SHP77 (cell line): ENCODE measurements at places on chromosomes 12 and 14.

- DNase-seq, result no peak
Measured at GRCh38 chr12:93000026-93000425, 70.9 kb upstream of the EEA1 start.

GRCh38 chr14:65832431-65833266 lies 420.1 kb downstream of the FUT8 start:
- no peak for DNase-seq

- DNase-seq, result no peak
Measured at GRCh38 chr12:53795927-53796326, 44.1 kb upstream of the CISTR start.

DNA sequence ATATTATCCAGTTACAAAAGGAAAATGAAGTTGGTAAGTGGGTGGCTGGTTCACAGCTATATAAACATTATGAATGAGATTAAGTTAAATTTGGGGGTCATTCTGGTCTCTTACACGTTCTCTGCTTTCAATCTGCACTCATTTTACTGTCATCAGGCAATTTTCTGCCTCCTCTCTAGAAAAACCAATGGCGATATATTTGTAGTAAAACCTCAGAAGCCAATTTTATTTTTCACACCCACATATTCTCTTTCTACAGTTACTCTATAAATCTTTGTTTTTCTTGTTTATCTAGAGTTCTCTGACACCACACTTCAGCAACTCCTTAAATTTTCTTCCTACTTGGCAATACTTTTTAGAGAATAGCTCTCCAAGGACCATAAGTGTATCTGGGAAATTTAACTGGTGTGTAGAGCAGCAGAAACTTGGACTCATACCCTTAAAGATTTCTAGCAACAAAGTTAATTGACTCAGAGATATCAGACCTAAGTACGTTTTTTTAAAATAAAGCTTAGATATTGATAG lies 926.9 kb downstream of the TMTC2 start:
- no peak for DNase-seq

DNA sequence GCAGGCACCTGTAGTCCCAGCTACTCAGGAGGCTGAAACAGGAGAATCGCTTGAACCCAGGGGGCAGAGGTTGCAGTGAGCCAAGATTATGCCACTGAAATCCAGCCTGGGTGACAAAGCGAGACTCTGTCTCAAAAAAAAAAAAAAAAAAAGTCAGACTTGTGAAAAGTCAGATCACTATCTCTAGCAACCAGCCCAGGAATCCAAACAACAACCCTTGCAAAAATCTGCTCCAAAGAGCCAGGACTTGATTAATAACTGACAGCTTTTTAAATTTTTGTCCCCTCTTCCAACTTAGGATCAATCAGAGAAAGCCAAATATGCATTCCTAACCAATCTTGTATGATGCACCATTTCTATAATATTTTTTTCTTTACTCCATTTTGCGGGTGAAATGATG lies 7.7 kb upstream of the NFATC4 start:
- no peak for DNase-seq

- DNase-seq, result no peak
Measured at GRCh38 chr12:69996241-69996640, 171.2 kb downstream of the MYRFL start.

DNA sequence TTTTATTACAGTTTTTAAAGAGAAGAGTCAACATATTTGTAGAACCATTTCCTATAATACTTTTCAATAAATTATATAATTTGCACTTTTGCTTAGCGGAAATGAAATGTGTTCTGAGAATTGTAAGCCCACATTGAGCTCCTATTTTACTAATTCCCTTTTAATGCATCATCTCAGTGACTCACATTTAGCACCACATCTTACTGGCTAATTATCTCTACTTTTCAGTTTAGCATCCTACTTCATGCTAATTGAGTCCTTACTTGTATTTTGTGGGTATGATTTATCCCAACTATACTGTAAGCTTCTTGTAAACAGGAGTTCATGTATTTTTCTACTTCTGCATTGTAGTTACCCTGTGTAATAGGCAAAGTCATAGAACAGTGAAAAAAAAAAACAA lies 67.5 kb downstream of the TMX1 start:
- DNase-seq, result no peak

DNA sequence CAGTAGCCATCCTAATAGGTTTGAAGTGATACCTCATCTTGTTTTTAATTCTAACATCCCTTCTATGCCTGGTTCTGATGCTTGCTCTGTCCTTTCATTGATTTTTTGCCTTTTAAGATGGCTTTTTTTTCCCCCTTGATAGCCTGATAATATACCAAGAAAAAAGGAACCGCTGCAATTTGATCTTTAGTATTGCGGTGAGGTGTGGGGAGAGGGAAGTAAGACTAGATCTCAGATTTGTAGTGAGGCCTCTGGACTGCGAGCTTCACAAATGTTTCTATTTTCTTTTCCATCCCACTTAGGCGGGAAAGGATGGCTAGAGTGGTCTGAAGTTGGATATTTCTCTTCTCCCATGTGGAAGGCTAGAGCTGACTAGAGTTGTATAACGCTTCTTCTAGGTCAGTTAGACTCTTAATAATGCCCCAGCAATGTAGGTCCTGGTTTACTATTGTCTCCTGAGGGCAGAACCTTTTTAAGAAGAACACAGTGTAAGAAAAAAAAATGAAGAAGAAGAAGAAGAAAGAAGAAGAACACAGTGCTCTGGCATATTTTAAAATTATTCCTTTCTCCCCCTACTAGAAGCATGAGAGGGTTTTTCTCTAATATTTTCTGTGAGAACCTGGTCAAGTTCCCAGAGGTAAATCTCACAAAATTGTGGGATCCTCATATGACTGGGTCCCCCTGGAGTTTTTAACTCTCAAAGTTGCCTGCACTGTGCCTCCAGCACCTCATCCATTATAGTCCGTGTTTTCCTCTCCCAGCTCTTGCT lies 11.9 kb upstream of the KLRB1 start:
- no peak for DNase-seq

DNA sequence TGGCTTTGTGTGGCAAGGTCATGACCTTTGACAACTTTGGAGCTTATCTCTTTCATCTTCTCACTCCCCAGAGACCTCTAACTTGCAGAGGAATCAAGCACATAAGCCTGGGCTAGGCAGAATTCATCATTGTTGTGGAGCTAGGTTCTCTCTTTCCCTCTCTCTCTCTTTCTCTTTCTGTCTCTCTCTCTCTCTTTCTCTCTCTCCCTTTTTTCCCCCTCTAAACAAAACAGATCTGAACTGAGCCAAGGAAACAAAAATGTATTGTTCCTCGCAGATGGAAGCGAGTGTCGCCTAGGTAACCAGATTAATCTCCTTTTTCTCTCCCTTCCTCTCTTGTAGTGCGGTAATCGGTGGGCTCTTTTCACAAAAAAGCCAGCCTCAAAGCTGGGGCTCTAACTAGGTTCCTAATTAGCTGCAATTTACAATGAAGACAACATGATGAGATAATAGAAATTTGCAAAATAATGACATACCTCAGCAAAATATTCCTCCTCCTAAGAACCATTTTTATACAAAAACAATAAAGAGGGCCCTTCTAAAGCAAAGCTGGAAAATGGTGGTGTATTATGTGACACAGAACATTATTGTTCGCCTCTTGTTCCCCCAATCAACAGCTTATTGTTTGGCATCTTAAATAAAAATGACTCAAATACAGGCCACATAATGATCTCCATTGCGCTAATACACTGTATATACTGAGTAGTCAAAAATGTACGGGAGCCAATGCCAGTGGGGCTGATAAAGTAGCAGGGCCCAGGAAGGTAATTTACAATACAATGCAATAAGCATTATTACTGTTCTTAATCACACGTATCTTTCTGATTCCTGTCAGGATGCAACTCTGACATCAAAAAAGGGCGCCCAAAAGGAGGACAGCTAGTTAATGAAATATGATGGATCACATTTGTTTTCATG lies 65.7 kb upstream of the SOX5 start:
- DNase-seq, result no peak

GRCh38 chr14:57834001-57834598 lies 31.8 kb downstream of the SLC35F4 start:
- no peak for DNase-seq

DNA sequence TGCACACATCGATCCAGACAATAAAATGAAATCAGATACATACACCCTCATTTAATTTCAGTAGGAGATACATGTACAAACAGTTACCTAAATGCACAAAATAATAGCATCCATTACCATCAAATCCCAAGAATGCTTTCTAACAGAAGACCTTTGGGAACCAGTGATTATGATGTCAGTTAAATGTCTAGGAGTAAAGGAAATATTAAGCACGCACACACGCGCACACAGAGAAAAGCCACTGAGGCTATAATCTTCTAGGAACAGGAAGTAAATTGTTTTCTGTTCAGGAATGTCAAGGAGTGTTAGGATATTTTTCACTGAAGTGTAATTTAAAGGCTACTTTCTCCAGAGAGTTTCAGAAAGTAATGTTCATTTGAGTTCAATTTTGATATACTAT lies 250.1 kb downstream of the MDGA2 start:
- DNase-seq, result no peak

GRCh38 chr14:84403585-84403984 lies 1126.4 kb upstream of the FLRT2 start:
- DNase-seq, result no peak

- DNase-seq, result no peak
Measured at GRCh38 chr12:26643532-26644315, 189.3 kb downstream of the ITPR2 start.

DNA sequence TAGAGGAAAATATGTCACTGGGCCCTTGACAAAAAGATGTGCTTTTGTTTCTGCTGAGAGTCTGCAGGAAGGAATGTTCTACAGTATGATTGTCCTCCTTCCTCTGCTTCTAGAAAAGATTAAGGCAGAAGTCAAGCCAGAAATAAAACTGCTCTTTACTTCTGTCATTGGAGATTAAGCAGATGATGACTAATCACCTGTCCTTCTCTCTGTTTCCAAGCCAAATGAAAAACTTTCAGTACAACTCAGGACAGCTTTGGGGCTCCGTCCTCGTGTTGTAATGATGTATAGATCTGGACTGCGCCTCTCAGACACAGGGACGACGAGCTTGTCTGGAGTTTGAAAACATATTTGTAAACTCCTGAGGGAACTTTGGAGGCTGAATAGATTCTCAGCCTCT lies 159.3 kb downstream of the DYRK2 start:
- DNase-seq, result no peak

GRCh38 chr12:7994731-7995205 lies 37.7 kb upstream of the FOXJ2 start:
- no peak for DNase-seq

- peak; percentile 30 for DNase-seq
Measured at GRCh38 chr12:106736051-106736957, 38.2 kb upstream of the RIC8B start.

- DNase-seq, result peak; percentile 37
Measured at GRCh38 chr14:67666750-67667449, 7.5 kb downstream of the VTI1B start.

- DNase-seq, result no peak
Measured at GRCh38 chr12:113186033-113186365, 478 bp downstream of the RITA1 start.

DNA sequence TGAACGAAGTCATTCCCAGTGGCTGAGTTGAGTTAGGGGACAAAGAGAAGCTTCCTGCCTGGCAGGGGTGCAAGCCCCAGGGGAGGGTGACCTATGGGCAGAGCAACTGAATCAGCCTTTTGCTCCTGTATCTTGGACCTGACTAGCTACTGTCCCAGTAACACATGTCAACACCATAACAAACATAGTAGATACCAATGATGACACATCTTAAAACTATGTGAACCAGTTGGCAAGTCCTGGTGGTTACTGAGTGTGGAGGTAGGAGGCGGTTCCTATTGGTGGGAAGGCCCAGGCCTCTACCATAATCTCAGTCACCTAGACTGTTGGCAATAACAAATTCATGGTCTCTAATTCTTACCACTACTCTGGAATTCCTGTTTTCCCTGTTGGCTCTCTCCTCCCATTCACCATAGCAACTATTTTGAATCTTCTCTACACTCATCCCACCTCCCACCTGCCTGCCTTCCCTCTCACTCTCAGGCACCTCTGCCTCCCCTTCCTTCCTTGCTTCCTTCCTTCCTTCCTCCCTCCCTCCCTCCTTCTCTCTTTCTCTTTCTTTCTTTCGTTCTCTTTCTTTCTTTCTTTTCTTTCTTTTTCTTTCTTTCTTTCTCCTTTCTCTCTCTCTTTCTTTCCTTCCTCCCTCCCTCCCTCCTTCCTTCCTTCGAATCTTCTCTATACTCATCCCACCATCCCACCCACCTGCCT lies 8.1 kb upstream of the P2RX7 start:
- DNase-seq, result no peak

GRCh38 chr14:24256960-24257359 lies 6.0 kb downstream of the TGM1 start:
- DNase-seq, result no peak

DNA sequence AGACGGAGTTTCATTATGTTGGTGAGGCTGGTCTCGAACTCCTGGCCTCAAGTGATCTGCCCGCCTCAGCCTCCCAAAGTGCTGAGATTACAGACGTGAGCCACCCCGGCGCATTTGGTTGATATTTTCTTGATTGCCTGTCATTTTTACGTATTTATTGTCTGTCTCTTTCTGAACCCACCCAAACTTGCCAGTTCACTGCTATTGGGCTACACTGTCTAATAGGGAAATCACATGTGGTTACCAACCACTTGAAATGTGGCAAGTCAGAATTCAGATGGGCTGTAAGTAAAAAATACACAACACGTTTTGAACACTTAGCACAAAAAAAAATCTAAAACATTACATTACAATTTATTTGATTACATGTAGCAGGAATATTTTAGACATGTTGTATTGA lies 2.1 kb downstream of the WSB2 start:
- DNase-seq, result no peak

- no peak for DNase-seq
Measured at GRCh38 chr12:116293687-116294453, 16.4 kb upstream of the MED13L start.

DNA sequence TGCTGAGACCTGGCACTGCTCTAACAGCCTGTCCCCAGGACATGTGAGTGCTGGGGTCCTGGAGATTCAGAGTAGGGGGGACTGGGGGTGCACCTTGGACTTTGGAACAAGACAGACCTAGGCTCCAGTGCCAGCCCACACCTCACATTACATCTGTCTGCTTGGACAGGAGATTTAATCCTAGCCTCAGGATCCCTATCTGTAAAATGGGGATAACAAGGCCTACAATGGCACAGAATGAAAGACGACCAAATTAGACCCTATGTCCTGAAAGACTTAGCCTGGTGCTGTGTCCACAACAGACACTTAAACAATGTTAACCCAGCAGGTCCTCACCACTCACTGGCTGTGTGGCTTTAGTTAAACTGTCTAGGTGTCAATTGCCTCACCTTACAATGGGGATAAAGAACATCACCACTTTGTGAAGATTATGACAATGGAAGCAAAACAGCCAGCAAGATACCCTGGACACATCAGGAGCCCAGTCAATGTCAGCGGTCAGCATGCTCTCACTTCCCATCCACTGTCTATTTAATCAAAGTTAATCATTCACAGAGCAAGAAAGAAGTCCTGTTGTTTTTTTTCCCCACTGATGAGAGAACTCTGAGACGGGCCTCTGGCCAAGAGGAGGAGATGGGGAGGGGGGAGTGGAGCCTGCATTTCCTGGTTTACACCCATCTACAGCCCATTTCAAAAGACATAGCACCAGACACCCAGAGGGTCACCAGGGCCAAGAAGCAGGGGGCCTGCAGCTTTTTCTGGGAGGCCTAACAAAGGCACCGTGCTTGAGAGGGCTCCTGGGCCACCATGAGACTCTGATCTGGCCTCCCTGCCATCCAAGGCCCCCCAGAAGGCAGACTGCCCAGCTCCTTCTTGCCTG lies 40.6 kb downstream of the ACTN1 start:
- no peak for DNase-seq
